Epithelial cell of esophagus (primary cell): ENCODE measurements at places on chromosomes 1 and 21.

- DNase-seq: no peak
These were observed 14.0 kb downstream of the CYYR1 start for GRCh38 chr21:26559099-26559498.

DNA sequence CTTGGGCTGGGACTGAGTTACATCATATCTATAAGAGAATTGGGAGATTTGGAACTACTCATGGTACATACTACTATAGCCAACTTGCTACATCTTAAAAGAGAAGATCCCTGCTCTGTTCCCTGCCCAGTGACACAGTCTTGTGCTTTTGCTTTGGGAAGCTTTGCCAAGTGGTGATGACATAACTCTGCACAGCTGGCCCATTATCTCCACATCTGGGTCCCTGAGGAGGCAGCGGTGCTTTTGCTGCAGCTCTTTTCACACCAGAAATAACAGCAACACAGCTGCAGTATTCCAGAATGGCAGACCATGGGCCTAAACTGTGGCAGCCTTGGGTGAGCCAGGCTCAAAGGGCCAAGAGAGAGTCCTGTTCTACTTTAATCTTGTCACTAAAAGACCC is 296.0 kb downstream of the HHAT start:
- no peak for DNase-seq

DNA sequence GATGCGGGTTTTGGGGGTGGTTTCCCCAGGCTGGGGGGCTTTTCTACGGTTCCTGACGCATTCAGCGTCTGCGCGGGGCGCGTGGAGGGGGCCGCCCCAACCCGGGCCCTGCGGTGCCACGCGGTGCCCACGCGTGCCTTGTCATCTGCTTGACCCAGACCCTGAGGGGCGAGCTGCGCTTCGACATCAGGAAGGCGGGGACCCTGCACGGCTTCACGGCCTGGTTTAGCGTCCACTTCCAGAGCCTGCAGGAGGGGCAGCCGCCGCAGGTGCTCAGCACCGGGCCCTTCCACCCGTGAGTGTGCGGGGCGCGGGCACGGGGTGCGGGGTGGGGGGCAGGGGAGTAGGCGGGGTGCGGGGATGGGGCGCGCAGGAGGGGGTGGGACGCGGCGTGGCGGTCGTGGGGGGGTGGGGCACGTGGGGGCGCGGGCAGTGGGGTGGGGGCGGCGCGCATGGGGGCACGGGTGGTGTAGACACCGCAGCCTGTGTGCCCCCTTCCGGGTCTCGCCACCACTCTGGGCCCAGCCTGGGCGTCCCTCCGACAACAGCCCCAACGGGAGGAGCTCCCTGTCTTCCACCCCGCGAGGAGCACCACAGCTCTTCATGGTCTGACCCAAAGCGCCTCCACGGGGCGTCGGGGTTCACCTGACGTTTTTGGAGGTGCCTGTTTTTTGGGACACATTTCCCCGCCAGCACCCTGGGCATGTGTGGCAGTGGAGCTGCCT is 26.3 kb downstream of the PRMT2 start:
- DNase-seq: no peak

GRCh38 chr1:193661385-193661784 is 475.0 kb upstream of the B3GALT2 start:
- DNase-seq: no peak

DNA sequence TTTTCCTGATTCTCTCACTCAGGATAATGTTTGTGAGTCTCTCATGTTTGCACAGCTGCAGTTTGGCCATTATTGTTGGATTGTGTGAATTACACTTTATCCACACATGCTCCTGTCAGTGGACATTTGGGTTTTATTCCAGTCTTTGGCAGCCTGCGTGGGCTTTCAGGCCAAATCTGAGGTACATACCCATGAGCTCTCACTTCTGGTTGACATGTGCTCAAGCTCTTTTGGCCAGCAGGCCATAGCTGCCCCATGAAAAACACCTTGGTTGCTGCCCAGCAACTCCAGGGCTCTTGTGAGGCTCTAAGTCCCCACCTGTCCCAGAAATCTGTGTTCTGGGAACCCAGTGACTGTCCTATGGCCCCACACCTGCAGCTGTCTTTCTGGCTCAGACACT is 124.5 kb upstream of the GALNT2 start:
- no peak for DNase-seq

DNA sequence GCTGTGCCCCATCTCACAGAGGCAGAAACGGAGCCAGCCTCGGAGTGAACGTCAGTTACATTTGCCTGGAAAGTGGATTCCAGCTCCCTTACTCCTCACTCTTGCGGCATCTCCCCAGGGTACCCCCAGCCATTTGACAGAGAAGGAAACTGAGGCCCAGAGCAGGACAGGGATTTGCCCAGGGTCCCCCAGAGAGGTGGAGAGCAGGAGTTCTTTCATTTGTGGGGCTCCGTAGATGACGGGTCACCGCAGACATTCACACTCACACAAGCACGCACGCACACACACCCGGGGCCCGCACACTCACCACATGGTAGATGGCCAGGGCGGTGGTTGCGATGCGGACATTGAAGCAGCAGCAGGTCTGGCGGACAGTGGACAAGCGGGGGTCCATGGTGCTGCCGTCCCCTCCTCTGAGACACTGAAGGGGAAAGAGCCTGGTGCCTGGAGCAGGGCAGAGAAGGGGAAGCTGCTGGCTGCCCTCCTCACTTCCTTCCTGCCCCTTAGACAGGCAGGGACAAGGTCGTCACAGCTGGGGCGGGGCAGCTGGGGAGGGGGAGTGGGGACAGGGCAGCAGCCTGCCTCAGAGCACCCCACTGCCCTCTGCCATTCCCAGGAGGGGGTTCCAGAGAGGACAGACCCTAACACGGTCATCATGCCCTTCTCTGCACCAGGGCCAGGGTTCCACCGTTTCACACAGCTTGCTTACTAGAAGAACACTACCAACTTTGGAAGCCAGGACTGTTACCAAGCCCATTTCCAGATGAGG is at the start of gene LAPTM5:
LAPTM5 (minus strand) TSS at position 423 of the 769 bp plus-strand sequence; CDS start at position 394, 29 bp downstream.
- no peak for DNase-seq

GRCh38 chr21:37430184-37430821 is 63.7 kb downstream of the DYRK1A start:
- peak; percentile 81 for DNase-seq

DNA sequence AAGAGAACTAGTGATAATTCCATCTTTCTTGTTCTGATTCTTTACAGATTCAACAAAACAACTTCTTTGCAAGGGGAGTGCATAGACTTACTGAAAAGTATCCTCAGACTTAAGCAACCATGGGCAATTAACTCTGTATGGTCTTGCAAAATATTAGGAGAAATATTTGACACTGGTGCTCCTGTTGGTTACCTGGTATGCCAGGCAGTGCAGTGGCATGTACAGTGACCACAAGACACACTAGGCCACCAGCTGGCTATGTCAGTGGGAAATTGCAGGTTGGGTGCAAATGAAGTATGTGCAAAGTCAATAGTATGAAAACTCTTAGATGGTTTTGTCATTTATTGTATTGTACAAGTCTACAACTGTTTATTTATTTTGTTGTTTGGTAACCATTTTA is 34.5 kb downstream of the EPS15 start:
- DNase-seq: peak; percentile 9

- peak; percentile 10 for DNase-seq
These were observed 12.5 kb downstream of the TRMT1L start for GRCh38 chr1:185144233-185144632.
